GOT3 (cell line): ENCODE measurements at places on chromosomes 13 and 19.

GRCh38 chr19:55585658-55586339 is 5.2 kb upstream of the ZNF579 start:
- no peak for DNase-seq

GRCh38 chr19:38252941-38253691 is 3.1 kb downstream of the PPP1R14A start:
- DNase-seq: no peak

GRCh38 chr13:44271915-44272341 is 101.7 kb upstream of the SERP2 start:
- no peak for DNase-seq

GRCh38 chr19:41895745-41896580 is 13.0 kb downstream of the ARHGEF1 start:
- DNase-seq: no peak
